ENCODE measurements at places on chromosomes 7 and 10.

DNA sequence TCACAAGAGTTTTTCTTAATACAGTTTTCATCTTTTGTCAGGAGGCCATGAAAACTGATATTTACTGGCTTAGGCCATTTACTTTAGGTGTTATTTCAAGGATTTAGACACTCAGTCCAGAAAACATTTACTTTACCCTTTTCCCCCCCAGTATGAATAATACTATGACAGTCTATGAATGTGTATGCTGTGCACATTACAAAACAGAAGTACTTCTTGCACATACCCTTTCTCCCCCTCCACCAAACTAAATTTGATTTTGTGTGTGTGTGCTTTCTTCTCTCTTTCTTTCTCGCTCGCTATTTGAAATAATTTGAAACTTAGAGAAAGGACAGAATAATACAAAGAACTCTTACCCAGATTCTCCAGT is 41.3 kb downstream of the RBM33 start:
- no peak for DNase-seq

- DNase-seq, result no peak
Observed at GRCh38 chr7:132691201-132691600, 114.9 kb upstream of the PLXNA4 start.

GRCh38 chr7:44755698-44756627 is 7.3 kb downstream of the ZMIZ2 start:
- DNase-seq, result no peak

DNA sequence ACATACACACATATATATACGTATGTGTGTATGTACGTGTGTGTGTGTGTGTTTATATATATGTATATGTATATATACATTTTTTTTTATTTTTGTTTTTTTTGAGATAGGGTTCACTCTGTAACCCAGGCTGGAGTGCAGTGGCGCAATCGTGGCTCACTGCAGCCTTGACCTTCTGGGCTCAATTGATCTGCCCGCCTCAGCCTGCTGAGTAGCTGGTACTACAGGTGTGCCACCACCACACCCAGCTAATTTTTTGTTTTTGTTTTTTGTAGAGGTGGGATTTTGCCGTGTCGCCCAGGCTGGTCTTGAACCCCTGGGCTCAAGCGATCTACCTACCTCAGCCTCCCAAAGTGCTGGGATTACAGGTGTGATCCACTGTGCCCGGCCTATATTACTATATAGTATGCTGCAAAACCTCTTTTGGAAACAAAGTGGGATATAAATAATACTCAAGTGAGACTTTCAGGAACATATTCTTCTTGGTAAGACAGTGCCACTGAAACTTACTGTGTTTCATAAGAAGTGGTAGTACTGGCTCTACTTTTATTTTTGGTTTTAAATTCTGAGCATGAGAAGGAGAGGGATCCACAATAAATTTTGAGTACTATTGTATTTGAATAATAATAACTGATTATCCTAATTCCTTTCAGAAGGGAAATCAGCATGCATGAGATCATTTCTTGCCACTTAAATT is 51.0 kb downstream of the MLLT10 start:
- no peak for DNase-seq

GRCh38 chr10:63783882-63784281 is 262.7 kb downstream of the REEP3 start:
- no peak for DNase-seq

DNA sequence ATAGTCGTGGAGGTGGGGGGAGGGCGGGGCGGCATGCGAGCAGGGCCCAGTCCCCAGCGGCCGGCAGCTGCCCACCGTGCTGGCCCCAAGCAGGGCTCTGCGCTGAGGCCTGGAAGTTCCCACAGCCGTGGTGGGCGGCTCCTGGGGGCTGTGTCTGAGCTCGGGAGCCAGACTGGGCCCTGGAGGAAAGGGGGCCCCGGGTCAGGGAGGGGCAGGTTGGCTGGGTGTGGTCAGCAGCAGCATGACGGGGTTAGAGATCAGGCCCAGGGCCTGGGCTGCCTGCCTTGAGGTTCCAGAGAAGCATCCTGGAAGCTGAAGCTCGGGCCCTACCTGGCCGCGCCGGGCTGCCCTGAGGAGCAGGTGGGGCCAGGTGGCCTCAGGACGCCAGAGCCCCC is 22.1 kb downstream of the GET4 start:
- DNase-seq, result no peak

DNA sequence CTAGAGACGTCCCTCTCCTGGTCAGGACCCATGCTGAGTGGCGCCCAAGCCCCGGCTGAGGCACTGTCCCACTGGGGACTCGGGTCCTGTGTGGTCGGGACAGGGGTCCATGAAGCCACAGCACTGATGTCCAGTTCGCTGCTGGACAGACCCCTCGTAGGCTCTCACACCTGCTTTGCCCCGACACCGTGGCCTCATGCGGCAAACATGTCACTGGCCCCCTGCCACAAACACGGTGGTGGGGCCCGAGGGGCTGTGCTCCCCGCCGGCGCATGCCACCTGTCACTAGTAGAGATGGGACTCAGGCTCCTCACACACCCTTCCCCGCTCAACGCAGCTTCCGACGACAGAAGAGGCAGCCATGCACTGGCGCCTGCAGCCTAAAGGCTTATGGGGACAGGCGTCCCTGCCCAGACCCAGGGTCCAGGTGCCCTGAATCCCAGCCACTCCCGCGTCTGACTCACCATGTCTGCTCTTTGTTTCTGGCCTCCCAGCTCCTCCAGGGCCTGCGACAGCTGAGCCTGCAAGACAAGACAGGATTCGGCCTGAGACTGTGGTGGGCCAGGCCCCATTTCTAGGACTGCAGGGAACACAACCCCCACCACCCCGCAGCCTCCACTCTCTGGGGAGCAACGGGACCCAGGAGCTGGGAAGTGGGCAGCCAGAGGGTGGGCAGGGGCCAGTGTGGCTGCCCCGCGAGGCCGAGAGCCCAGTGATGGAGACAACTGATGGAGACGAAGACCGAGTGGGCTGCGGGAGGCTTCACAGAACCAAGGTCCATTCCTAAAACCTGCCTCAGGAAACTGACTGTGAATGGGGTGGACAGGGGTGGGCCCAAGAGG is 230.9 kb downstream of the MAD1L1 start:
- no peak for DNase-seq

GRCh38 chr7:2803342-2803692 is 40.8 kb downstream of the GNA12 start:
- DNase-seq, result no peak

GRCh38 chr7:26321435-26321834 is 29.8 kb downstream of the SNX10 start:
- DNase-seq, result peak; percentile 75

DNA sequence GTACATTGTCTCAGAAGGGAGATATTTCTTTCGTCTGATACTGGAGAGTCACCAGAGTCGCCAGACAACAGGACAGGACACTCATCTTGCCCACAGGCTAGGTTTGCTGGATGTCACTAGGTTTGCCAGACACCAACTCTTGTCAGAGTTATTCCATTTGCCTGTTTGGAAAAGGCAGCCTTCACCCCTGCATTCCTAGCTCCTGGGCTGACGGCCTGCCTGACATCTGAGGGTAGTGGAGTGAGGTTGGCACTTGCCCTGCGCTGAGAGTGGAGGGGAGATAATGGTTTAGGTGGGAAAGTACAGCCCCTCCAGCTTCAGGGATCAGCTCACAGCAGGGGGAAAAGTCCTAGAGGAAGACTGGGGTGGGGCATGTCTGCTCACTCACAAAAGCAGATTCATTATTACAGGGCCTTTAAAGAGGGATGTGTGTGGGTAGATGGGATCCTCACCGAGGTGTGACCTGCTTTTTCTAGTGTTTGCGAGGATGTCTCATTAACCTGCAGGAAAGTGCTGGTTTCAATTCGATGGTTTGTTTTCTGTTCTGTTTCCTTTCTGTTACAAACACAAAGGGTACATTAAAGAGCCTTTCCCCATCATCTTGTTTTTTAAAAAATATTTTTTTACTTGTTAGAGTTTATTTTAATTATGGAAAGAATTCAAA is 79.3 kb upstream of the TNS3 start:
- no peak for DNase-seq

DNA sequence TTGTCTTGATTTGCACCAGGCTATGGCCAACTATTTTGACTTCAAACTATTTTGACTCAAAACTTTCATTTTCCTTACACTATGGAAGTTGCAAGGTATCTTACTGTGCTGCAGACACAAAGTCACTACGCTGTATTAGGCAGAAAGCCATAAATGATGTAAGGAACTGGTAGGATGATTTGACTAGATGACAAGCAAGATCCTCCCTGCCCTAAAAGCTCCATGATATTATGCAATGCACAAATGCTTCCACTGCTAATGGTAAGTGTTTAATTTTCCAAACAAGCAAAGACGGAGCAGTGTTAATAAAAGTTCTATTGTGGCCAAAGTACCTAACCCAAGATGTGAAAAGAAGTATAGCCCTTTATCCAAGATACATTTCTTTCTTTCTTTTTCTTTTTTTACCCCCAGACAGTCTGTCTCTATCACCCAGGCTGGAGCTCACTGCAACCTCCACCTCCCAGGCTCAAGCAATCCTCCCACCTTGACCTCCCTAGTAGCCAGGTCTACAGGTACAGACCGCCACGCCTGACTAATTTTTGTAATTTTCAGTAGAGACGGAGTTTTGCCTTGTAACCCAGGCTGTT is 98.2 kb downstream of the ANK3 start:
- no peak for DNase-seq

GRCh38 chr7:57403601-57404342 is 46.2 kb upstream of the ZNF716 start:
- DNase-seq, result no peak

DNA sequence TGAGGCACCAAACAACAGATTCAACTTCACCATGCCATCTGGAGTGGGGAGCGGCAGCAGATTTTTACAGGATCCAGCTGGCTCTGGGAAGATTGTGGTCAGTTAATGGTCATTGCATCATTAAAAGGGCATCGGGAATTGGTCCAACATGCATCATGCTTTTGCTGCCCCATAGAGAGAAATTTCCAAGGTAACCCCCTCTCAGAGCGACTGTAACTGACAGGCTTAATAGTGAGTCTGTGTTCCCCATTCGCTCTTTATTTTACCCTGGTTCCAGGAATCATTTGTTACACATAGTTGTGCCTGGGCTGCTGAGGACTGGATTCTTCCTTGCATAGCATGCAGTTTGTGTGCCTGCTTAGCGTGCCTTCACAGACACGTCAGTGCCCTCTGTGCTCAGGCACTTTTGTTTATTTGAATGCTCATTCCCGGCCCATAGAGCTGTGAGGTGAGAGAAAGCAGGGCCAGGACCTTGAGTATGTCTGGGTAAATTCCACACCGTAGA is 49.9 kb downstream of the CDHR3 start:
- peak; percentile 18 for DNase-seq

- DNase-seq, result no peak
Observed at GRCh38 chr7:129689995-129690581, 78.6 kb downstream of the NRF1 start.

DNA sequence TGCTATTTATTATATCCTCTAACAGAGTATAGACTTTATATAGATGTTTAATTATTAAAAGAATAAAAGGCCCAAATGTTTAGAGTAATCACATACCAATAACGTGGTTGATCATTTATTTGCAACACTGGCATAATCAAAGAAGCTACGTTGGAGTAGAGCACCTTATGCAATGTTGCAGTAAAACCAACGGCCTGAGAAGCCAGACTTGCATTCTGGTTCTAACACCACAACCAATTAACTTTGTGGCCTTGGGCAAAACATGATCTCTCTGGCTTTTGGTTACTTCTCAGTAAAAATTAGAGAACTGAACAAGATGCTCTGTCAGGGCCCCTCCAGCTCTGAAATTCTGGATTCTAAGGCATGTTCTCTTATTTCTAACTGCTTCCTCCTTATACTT is 476.2 kb downstream of the GRM8 start:
- no peak for DNase-seq

- DNase-seq, result peak; percentile 5
Observed at GRCh38 chr10:90007226-90007625, 305.8 kb downstream of the KIF20B start.

GRCh38 chr10:42970451-42971250 is 106.2 kb upstream of the RET start:
- no peak for DNase-seq

DNA sequence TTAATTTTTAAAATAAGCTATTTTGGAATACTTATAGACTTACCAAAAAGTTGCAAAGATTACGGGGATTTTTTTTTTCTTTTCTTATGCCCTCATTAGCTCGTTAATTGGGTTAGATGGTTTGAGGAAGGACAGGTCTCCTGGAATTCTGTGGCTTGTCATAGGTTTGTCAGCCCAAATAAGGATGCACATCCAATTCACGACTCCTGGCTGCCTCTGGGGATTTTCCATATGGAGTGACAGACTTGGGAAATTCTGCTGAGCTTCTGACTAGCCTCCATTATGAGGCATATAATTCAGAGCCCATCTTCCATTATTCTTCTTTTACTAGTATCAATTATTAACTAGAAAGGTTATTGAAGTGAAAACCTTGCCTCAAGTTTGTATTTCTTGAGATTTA is 102.1 kb downstream of the AUTS2 start:
- no peak for DNase-seq

DNA sequence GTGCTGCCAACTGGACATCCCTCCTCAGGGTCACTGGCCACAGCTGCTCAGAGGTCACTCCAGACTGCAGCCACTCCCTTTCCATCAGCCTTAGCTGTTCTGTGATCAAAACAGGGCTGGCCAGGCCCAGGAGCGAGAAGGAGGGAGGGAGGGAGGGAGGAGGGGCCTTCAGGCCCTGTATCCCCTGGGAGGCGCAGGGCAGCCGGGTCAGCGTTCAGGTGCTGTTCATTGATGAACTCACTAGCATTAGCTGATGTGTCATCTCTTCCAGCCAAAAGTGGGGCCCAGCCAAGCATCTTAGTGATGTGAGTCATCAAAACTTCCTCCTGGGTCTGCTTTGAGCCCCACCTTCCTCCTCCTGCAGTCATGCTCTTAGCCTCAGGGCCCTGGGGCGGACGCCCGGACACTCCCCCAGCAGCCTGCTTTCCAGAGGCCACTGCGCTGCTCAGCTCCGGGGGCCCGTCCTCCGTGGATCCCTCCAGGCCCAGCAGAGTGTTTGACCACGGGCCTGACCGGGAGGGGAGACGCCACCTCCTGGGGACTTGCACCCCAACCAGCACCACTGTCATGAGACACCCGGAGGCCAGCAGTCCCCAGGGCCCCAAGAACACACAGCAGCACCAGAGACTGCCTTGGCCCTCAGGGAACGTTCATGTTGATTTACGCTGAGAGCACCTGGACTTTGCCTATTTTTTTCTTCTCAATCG is 149.2 kb downstream of the PRKAG2 start:
- DNase-seq, result peak; percentile 97

DNA sequence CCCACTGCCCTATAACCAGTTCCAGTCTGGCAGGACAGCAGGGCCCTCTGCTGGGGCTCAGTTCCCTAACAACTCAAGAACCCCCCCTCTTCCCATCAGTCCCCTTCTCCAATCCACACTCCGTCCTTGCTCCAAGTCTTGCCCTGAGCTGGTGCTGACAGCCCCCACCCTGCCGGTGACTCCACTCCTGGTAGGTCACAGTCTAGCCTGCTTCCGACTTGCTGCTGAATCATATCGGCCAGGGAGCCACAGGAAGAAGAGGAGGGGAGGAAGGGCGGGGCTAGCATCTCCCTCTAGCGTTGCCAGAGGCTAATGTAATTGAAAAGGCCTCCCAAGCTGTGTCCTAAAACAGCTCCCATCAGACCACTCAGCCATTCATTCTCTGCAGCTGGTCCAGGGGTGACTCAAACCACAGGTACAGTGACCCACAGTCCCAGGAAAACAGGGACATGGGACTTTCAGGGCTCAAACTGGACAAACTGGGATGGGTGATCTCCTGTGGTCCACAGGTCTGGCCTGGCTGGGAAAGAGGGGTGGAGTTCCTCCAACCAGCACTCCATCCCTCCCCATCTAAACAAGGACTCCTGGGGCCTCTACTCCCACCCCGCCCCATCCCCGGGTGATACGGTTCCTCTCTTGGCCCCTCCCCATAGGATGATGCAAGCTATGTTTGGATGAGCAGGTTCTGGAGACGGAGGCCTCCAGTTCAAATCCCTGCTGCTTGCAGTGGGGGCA is 158.8 kb downstream of the SH3PXD2A start:
- peak; percentile 77 for DNase-seq

All from kidney epithelial cell (primary cell).